ENCODE measurements at places on chromosomes 11 and 22.
A peak's percentile ranks its signal among the peaks of the same experiment; 100 is the strongest.

DNA sequence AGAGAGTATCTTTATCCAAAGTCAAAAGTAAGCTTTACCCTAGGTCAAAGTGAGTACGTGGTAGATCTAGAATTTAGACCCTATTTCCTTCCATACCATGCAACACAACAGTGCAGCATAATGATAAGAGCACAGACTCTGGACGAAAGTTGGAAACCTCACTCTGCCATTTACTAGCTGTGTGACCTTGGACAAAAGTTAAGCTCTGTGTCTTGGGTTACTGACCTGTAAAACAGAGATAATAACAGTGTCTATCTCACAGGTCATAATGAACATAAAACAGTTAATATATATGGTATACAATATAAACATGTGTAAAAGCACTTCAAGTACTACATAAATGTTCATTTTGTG is 13.6 kb upstream of the CHRNA10 start:
- DNase-seq: no peak

DNA sequence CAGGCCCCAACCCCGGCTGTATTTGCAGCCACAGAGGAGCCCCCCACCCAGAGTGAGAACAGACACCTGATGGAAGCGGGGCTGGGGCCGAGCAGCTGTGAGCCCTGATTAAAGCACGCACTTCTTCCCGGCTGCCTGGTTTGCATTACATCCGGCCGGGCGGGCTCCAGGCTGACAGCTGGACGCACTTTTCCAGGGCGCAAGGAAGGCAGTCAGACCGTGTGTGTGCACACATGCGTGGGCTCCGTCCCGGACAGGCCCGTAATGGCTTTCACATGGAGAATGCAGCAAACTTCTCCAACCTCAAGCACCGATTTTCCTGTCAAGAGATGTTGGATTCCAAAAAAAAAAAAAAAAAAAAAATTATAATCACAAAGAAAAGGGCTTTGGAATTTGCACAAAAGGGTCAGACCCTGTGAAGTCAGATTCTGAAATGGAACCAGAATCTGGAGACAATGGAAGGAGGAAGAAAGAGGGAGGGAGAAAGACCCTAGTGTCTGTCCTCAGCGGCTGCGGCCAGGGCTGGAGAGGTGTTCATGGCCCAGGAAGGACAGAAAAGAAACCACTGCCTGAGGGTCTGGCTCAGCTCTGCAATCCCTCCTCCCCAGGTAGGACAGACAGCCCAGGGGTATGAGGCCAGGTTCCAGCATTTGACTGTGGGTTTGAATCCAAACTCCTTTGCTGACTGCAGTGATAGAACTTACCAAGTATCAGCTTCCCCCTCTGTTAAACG is 365.5 kb downstream of the MN1 start:
- DNase-seq: peak; percentile 75

- DNase-seq: no peak
Observed at GRCh38 chr11:66142370-66143263, 72.5 kb downstream of the PACS1 start.

- no peak for DNase-seq
Observed at GRCh38 chr11:111157571-111157970, 88.0 kb upstream of the POU2AF2 start.

GRCh38 chr11:119147604-119148333 is 1.1 kb upstream of the ABCG4 start:
- DNase-seq: no peak

- DNase-seq: no peak
Observed at GRCh38 chr11:118058311-118059245, 18.3 kb upstream of the TMPRSS4 start.

Data from Right ventricle myocardium superior (tissue), 1 donor.